ENCODE measurements at places on chromosomes 2 and 18.
A peak's percentile ranks its signal among the peaks of the same experiment; 100 is the strongest.

GRCh38 chr2:29733965-29734364 lies 187.4 kb downstream of the ALK start:
- no peak for DNase-seq

DNA sequence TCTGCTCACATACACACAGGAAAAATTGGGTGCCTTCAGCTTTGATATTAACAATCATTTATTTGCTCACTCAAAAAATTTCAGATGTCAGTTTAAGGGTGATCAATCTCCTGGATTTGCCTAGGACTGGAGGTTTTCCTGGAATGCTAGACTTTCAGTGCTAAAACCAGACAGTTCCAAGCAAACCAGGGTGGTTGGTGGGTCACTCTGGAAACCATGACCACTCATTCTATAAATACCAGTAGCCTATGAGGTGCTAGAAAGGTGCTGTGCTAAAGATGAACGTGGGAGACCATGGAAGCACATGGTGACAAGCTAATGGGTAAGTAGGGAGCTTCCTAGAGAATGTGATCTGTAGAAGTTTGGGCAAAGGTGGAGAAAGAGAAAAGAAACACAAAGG lies 25.4 kb upstream of the STPG4 start:
- no peak for DNase-seq

DNA sequence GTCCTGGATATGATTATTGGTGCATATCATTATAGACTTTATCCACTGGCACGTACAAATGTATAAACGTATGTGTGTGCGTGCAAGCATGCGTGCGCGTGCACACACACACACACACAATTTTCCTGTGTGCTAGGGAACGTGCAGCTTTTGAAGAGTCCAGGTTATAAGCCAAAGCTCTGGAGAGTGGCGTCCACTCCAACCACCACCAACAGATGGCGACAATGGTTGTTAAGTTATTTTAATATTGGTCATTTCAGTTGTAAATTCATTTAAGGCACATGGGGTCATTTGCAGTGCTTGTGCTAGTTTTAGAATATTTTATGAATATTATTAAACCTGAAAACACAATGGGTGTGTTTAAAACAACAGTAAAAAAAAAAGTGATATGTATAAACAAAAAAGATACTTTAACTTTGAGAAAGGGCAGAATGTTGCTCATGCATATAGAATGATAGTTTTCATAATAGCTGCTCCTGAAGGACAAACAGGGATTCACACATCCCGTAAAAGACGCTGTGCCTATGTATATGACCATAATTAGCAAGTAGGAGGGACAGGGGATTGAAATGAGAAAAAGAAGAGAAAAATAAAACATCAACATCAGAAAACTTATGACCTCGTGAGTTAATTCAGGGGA lies 124.2 kb upstream of the ITGB6 start:
- no peak for DNase-seq

DNA sequence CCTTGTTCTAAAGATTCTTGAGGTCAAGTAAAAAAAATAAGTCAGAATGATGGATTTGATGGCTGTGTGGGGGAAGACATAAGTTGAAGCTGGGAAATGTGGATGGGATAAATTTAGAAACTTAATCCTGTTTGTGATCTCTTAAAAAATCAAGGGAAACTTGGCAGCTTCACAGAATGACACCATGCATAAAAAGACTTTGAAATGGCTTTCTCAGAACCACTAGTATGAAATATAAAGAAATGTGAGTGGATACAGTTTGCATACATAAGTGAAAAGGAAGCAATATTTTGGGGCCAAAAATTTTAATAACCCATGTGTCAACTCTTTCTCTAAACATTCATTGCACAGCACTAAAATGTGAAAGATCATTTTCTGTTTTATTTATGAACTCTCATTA lies 21.7 kb downstream of the CDH19 start:
- no peak for DNase-seq

GRCh38 chr2:136129601-136130000 lies 11.7 kb upstream of the CXCR4 start:
- no peak for DNase-seq

GRCh38 chr2:198465970-198466369 lies 661.6 kb downstream of the PLCL1 start:
- no peak for DNase-seq

DNA sequence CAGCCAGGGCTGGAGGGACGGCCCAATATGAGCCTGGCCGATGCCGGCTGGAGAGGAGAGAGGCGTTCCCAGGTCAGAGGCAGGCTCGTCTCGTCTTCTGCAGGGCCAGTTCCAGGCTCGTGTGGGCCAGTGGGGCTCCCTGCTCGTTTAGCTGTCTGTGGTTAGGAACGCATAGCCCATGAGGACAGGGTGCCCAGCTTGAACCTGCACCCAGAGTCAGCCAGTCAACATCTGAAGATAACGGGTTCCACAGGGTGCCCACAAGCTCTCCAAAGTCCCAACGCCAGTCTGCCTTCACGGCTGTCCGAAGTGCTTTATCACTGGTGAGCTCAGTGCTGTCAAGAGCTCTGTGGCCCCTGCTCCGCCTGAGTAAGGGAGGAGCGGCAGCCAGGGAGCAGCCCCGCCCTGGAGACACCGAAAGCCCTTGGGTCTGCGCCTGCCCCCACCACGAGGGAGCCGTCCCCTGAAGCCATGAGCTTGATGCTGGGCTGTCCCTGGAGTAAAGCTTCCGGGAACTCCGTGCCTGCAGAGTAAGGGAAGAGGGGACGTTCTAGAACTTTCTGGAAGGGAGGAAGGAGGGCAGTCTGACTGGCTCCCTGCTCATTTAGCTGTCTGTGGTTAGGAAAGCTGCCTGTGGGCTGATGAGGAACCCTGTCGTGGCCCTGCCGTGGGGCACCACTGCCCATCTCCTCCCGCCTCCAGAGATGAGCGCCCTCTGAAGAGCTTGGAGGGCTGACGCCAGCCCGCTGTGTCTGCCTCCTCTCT lies 2.7 kb upstream of the HSBP1L1 start:
- DNase-seq = no peak

GRCh38 chr2:130966149-130966774 lies 127.0 kb downstream of the FAM168B start:
- DNase-seq = no peak

DNA sequence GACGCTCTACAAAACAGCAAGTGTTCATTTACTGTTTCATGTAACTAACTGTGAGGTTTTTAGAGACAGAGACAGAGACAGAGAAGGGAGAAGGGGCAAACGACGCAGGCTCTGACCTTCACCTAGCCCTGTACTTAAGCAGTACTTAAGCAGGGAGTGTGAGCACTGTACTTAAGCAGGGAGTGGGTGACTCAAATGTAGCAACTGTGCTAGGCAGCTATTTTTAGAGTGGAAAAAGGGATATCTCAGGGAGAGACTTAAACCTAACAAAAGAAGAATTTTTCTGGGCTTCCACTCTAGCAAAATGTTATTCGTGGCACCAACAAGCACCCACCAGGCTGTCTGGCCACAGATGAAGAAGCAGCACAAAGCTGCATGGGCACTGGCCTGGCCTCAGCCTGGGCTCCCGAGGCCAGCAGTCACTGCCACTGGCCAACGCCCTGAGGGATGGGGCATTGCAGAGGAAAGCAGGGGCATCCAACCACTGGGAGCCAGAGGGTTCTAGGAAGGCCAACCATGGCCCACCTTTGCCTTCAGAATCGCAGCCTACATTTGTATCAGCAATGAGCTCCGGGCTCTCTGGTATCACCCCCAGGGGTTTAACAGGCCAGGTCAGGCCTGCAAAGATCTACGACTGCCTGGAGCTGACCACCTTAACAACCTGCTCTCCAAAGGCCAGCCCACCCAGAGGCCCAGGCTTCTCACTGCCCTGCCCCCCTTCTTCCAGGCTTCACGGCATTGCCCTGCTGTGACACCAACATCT lies 154.3 kb downstream of the TTC32 start:
- no peak for DNase-seq

DNA sequence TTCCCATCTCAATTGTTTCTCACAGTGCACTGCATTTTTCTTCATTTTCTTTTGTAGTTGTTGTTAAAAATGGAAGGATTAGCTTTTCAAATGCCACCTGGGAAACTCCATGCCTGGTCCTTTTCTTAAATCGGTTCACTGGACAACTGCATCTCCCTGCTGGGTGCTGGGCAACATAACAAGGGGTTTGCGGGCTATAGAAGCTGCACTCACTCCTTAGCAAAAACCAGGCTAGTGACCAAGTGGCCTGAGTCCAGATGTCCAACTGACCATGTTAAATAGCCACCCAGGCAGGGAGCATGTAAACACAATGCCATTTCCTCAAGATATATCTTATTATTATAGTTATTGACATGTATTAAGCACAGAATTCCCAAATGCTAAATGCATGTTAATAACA lies 264.9 kb downstream of the ICOS start:
- DNase-seq = no peak

DNA sequence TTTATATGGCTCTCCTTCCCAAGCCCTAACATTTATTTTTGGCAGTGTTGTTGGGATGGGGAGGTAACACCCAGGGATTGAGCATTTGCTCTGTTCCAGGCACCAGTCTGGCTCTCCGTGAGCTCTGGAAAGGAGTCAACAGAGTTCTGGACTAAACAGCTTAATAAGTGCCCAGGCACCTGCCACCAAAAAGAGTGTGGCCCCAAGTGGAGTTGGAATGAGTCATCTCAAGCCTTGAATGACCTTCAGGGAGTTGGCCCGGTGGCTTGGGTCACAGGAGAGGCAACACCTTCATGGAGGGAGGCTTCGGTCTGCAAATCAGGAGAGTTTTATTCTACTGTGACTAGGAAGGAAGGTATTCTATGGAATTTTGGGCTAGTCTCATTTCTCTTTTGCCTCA lies 203.2 kb downstream of the DLGAP1 start:
- DNase-seq = no peak

GRCh38 chr18:56935434-56936040 lies 211.3 kb upstream of the BOD1L2 start:
- DNase-seq = no peak

DNA sequence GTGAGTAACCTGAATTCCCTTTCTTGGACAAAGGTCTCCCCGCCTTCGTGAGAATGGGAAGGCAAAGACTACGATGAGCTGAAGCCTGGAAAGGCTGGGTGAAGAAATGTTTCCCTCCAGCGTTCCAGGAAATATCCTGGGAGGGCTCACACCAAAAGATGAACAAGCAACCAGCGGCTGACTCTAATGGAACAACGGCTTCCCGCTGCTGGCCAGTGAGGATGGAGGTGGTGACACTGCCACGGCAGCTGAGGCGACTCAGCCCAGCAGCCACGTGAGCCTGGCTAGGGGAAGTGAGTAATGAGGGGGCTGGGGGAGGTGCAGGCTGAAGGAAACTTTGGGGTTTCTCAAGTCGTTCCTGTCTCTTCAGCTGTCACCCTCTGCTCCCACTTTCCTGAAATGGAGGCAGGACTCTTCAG lies 105.0 kb upstream of the SMAD7 start:
- DNase-seq = no peak

- no peak for DNase-seq
These were observed 329.0 kb downstream of the PTPRM start for GRCh38 chr18:7896161-7896560.

GRCh38 chr2:158671360-158672245 lies 123.5 kb upstream of the DAPL1 start:
- no peak for DNase-seq

- no peak for DNase-seq
These were observed 12.4 kb downstream of the MYO5B start for GRCh38 chr18:50182511-50182910.

- no peak for DNase-seq
These were observed 170.1 kb downstream of the FHOD3 start for GRCh38 chr18:36467614-36468013.

- DNase-seq = no peak
These were observed 1919.1 kb upstream of the PIK3C3 start for GRCh38 chr18:40035966-40036365.

- no peak for DNase-seq
These were observed 30.0 kb downstream of the CTLA4 start for GRCh38 chr2:203897544-203897943.

- DNase-seq = no peak
These were observed 214.7 kb downstream of the KLHL29 start for GRCh38 chr2:23599667-23600066.

GRCh38 chr18:72444798-72445155 lies 99.4 kb downstream of the CBLN2 start:
- DNase-seq = no peak

GRCh38 chr18:24306201-24306600 lies 91.4 kb downstream of the OSBPL1A start:
- DNase-seq = no peak

GRCh38 chr2:30115141-30115980 lies 31.4 kb upstream of the YPEL5 start:
- DNase-seq = peak; percentile 18

- DNase-seq = no peak
These were observed 173.3 kb upstream of the TNP1 start for GRCh38 chr2:217033186-217033585.

- DNase-seq = no peak
These were observed 38.9 kb downstream of the ZNF516 start for GRCh38 chr18:76456018-76456750.

DNA sequence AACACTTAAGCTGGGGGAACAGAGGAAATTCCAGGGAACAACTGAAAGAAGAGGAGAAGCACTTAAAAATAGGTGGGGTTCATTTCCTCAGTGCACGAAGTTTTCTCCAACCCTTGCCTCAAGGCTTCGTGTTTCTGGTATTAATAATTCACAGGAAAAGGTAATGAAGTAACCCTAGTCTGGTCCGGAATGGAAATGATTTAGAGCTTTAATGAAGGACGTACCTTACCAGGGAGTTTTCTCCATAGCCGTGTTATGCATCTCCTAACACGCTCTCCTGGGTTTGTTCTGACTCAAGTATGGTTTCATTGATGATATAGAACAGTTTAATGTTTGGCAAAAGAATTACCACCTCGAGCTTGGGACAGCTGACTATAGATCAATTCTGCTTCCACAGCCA lies 214.2 kb downstream of the MTX2 start:
- no peak for DNase-seq

DNA sequence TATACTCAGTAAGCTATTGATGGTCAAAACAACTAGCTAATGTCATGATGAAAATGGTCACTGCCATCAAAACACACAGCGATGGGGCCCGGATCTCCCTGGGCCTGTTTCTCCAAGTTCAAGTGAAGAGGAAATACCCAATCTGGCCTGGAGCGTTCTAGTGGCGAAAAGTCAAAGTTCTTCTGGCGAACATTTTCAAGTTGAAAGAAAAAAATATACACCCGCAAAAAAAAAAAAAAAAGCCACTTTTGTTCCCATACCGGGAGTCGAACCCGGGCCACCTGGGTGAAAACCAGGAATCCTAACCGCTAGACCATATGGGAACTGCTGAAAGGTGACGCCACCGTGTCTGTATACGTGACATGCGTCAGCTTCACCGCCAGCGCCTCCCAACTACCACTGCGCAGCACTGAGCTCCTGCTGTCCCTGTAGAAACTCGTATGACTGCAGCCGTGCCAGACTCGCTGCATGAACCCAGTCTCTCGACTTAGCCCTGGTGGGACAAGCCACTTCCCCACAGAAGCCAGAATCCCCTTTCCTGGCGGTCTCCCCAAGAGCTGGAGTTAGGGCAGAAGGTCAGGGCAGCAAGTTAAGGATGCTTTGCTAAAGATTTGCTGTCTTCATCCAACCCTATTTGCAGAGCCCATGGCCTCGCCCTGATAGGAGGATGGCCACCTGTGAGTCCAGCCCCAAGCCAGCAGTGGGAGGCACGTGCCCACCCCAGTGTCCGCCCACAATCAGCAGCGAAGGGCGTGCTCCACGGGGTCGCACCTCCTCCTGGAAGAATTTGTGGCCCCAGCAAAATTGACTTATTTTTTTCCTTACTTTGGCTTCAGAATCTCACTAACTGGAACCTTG lies 5.6 kb upstream of the IMP4 start:
- DNase-seq = no peak

- DNase-seq = no peak
These were observed 14.8 kb upstream of the SMAD2 start for GRCh38 chr18:47944972-47945852.
